Stimulated activated CD8-positive, alpha-beta memory T cell treated with anti-CD3 and anti-CD28 coated beads, Interleukin-15, amount 100 ng/mL, for 1 hour (primary cell): ENCODE measurements at places on chromosomes 1 and 21.

- DNase-seq = no peak
These were observed 49.6 kb downstream of the HSF2BP start for GRCh38 chr21:43609501-43610340.

DNA sequence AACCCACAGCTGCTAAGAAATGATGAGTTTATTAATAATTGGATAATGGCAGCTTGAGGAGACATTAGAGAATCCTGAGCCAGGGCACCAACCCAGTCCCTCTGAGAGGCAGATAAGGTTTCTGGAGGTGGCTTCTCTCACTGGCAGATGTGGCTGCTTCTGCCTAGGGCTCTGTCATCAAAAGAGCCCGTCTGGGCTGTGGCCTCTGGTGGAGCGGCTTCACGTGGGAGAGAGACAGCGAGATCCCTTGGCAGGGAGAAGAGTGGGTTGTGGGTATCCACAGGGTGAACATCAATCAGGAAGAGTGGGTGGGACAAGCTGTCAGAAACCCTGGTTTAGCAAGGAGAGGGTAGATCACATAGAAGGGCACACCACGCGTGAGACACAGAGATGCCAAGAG, 30.0 kb downstream of the VWA5B1 start:
- no peak for DNase-seq

- DNase-seq = no peak
These were observed 262.3 kb downstream of the RWDD3 start for GRCh38 chr1:95496307-95496706.

DNA sequence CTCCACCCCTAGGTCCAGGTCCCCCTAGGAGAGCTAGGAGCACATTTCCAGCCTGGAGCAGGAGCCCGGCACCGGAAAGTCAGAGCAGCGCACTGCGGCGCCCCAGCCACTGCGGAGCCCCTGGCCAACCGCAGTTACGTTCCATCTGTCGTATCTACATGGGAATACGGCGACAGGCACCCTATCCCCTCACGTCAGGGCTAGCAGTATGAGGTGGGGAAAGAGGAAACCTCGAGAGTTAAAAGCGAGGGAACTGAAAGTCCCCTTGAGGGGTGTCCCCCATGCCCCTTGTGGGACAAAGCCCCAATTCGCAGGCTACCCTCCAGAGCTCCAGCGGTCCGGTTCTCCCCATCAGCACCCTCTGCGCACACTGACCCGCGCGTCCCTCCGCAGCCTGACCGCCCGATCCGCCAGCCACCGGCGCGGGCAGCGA, 995 bp downstream of the COLGALT2 start:
- no peak for DNase-seq

GRCh38 chr1:21573971-21574465, 64.8 kb downstream of the ALPL start:
- DNase-seq = no peak

DNA sequence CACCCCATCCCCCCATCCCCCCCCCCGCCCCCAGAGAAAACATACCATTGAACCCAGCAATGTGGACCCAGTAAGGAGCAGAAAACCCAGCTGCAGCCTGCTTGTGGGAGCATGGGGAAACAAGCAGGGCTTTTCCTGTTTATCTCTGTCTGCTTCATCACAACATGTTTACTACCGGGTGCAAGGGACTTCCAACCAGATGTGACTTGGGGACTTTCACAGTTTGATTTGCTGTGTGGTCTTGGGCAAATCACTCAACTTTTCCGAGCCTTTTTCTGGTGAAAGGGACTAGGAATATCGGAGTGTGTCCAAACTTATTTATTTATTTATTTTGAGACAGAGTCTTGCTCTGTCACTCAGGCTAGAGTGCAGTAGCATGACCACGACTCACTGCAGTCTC, 3.2 kb downstream of the TMCC2 start:
- no peak for DNase-seq

GRCh38 chr1:119308130-119308700, 60.4 kb upstream of the HAO2 start:
- DNase-seq = no peak

- no peak for DNase-seq
These were observed 2.1 kb upstream of the EDN2 start for GRCh38 chr1:41486371-41487125.

DNA sequence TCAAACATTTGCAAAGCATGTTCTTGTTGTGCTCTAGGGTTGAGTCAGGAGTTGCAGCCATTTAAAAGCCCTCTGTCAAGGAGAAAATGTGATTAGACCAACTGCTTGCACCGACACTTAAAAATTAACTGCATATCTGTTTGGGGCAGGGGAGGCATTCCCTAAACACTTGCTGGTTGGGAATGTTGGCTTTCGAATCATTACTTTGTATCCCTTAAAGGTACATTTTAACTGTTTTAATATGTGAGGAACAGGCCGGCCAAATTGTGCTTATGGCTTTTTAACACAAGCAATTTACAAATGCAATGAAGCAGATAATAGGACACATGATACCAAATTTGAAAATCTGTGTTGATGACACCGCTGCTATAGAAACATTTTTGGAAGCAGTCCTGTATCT, 159.1 kb downstream of the LHX8 start:
- no peak for DNase-seq

DNA sequence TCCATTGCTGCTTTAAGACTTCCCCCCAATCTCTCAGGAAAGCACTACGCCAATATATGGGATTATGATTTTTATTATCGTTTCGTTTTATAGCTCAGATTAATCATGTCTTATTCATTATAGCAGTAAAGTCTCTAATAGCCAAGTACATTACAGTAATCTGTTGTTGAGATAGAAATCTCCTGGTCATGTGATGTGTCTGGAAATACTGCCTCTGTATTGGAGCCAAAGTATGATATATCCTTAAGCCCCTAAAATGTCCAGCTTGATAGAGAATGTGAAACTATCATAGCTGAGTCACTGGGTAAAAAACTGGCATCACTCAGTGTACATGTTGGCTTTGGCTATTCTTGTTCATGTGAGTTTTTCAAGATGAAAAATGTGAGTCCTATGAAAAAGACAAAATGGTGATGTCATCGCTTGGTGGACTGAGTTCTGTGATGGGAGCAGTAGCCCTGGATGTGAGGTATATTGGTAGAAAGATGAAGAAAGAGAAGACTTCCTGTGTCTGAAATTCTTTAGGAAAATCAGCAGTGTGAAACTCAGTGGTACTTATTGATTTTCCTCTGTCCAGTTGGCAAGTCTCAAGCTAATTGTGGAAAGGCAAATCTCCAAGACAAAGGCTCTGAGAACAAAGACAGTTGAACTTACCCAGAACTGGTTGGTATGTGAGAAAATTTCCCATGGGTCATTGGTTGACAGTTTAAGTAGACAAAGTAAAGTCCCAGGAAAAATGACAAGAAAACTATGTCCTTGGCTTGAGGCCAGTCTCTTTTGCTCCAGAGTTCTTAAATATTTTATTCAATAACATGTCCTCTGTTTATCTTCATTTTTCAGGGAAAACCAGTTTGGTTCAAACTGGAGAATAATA, 76.2 kb downstream of the BRINP2 start:
- DNase-seq = no peak

DNA sequence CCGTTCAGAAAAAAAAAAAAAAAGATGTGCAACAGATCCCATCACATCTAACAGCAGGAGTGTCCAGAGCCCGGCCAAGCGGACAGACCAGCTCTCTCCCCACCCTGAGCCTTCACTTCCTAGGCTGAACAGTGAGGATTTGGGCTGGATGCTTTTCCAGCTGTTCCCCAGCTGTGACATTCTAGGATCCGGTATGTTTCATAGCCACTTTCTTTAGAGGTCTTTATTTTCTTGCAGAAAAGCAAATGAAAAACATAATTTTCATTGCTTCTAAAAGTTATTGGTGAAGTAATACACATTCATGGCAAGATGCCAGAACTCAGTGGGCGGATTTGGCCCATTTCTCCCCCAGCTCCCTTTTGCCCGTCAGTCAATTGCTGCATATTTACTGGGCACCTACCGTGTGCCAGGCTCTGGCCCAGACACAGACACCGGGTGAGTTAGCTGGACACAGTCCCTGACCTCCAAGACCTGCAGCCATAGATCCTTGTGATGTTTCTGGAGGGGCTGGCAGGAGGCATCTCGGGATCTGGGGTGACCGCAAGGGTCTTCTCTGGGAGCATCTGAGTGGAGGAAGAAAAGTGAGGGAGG, 213.7 kb upstream of the VAMP3 start:
- no peak for DNase-seq

- DNase-seq = no peak
These were observed 5.3 kb downstream of the HES2 start for GRCh38 chr1:6414443-6414844.

GRCh38 chr21:39083377-39084008, 99.8 kb downstream of the PSMG1 start:
- no peak for DNase-seq

DNA sequence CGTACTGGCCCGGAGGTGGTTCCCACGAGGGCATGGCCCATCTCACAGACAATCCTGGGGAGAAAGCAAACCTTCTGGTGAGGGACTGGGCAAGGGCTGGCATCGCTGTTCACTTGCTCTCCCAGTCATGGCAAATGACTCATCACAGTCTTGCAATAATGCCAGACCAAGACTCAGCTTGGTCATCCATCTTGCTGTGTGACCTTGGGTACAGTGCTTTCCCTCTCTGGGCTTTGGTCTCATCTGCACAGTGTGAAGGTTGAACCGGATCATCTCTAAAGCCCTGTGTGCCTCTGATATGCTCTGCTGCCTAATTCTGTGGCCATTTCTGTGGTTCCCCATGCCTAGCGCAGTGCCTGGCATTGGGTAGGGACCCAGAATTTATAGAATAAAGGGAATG, 143.6 kb upstream of the CD34 start:
- no peak for DNase-seq

DNA sequence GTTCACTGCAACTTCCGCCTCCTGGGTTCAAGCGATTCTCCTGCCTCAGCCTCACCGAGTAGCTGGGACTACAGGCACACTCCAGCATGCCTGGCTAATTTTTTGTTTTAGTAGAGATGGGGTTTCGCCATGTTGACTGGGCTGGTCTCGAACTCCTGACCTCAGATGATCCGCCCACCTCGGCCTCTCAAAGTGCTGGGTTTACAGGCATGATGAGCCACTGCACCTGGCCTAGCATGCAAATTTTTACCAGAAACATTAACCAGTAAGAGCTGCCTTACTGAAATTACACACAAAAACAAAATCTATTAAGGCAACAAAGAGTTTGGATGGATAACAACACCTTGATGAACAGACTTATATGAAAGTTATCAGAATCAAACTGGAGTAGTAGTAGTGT, 12.1 kb downstream of the ZZZ3 start:
- no peak for DNase-seq

- DNase-seq = no peak
These were observed 16.0 kb upstream of the OLIG1 start for GRCh38 chr21:33053951-33054350.

DNA sequence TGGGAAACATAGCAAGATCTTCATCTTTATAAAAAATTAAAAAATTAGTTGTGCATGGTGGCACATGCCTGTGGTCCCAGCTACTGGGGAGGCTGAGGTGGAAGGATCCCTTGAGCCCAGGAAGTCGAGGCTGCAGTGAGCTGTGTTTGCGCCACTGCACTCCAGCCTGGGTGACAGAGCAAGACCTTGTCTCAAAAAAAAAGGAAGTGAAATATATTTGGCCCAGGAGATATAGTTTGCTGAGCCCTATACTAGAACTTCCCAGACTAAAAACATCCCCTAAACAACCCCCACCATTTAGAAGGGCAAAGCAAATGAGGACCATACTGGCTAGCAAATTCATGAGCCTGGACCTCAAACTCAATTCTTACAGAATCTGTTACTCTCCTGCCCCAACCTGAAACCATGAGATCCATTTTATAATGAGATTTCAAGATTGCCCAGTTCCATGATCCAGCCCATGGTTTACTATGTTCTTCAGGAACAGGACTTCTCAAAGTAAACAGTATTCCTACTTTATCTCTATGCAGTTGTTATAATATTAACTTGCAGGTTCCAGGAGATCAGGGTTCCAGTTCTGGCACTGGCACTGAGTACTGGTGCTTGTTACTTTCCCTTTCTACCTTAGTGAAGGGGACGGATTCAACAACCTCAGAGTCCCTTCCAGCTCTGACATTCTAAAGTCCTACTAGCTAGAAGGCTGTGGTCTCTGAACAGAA, 48.9 kb upstream of the TADA1 start:
- DNase-seq = no peak

- no peak for DNase-seq
These were observed 5.8 kb downstream of the ZMYND12 start for GRCh38 chr1:42450061-42450460.

GRCh38 chr1:205199090-205199930, 12.2 kb downstream of the DSTYK start:
- DNase-seq = no peak

- no peak for DNase-seq
These were observed 98.3 kb downstream of the PLPPR5 start for GRCh38 chr1:98906361-98906760.

DNA sequence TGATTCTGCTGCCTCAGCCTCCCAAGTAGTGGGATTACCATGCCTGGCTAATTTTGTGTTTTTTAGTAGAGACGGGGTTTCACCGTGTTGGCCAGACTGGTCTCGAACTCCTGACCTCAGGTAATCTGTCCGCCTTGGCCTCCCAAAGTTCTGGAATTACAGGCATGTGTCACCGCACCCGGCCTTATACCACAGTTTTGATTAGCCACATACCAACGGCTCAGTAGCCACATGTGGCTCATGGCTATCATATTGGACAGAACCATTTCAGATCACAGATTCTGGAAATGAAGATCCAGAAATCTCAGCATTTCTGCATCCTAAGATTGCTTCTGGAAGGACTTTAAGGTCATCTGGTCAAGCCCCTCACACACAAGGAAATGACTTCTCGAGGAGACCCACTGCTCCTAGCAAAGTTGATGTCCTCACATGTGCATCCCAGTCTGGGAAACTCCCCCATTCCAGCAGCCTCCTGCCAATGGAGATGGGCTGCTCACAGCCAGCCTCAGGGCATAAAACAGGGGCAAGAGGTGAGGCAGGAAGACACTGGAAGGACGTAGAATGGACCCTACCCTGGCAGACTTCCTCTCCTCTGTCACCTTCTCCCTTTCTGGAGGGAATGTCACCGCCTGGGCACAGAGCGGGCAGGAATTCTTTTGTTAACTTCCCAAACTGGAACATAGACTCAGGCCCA, 17.5 kb upstream of the CITED4 start:
- DNase-seq = no peak
